ENCODE measurements at places on chromosomes 16 and 17.

DNA sequence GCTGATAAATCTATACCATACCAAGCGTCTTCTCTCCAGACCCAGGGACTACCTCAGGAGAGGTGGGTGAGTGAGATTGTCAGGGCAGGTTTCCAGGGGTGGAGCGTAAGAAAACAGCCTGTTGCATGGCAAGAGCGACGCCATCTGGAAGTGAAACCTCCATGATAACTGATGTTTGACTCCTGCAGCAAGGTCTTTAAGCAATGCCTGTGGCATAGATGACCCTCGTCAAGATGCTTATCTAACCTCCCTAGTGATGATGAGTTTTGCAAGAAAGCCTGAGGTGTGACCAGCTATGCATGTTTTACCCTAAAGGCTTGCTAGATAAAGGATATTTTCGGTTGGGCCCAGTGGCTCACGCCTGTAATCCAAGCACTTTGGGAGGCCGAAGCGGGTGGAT is 71.6 kb downstream of the GSG1L start:
- DNase-seq, result no peak

DNA sequence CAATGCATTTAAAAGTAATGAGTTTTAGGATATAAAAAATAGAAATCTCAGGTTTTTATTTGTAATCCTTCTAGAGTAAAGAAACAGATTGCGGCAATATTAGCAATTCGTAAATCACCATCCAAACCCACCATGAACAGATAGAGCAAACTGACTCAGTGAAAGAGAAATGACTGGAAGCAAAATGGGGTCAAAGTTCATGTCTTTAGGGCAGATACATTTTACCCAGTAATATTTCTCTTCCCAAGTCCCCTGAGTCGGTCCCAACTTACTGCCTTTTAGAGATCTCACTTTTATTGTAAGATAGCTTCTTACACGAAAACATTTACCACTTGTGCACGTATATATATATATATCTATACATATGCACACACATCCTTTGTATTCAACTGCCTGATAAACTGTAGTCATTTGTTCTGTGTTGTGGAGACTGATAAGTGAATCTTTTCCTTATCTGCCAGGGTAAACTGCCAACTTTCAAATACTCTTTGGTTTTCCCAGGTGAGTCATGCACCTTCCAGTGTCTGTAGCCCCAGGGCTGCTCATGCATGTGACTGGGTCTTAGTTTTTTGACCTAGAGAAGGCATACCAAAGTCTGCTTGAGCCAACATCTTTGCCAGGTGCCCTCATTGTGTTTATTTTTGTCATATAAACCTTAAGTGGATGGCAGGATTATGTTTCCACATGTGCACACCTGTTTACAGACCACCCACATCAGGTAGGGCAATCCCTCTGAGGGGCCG is 7.8 kb upstream of the IRF8 start:
- DNase-seq, result no peak

- no peak for DNase-seq
These were observed 22.9 kb downstream of the ACSF3 start for GRCh38 chr16:89116341-89117226.

DNA sequence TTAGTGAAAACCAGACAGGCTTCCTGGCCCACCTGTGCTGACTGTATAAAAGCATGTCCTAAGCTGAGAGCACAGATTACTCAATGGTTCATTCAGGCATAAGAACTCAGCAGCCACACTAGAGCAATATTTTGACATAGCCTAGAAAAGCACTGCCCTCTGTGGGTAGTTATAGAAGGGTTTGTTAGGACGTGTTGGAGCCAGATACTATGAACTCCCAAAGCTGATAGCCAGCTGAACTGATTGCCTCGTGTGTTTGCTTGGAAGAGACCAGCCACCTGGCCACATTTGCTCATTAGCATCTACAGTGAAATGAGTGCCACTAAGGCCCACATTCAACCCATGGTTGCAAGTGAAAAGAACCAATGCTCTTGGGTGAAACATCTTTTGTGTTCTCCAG is 30.8 kb upstream of the ABCA5 start:
- no peak for DNase-seq

GRCh38 chr17:35147375-35147905 is at the start of gene UNC45B:
TSS of gene UNC45B (plus strand) at chr17:35147817. CDS start at chr17:35148264, 447 bp downstream.
- no peak for DNase-seq

GRCh38 chr16:29808219-29808900 is 2.0 kb downstream of the MAZ start:
- no peak for DNase-seq

- no peak for DNase-seq
These were observed 22.4 kb downstream of the SOX9 start for GRCh38 chr17:72143245-72143644.

DNA sequence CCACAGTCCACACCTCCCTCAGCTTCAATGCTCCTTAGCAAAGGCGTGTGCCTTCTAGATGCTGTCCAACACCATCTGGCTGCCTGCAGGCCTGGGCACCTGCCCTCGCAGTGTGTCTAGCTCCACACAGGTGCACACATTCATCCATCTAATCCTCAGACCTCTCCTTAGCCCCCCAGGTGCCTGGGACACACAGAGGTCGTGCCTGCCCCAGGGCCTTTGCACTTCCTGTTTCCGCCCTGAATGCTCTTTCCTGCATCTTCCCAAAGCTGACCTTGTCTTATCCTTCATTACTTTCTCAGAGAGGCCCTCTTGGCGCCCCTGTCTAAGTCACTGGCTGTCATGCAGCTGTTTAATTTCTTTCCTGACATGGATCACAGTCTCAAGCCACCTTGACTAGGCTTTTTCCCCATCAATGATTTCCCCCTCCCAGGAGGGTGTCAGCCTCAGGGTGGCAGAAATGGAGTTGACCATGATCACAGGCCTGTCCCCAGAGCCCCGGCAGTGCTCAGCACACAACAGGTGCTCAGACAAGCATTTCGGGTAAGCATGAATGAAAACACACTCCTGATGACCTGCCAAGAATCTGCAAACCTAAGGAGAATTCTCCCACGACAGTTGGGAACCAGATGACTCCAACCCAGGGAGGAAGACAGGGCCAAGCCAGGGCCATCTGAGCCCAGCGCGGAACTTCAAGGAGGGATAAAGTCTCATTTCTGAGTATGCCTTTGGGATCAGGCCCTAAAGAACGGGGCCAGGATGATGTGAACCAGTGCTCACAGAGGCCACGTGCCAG is 76.3 kb downstream of the LITAF start:
- DNase-seq, result no peak

DNA sequence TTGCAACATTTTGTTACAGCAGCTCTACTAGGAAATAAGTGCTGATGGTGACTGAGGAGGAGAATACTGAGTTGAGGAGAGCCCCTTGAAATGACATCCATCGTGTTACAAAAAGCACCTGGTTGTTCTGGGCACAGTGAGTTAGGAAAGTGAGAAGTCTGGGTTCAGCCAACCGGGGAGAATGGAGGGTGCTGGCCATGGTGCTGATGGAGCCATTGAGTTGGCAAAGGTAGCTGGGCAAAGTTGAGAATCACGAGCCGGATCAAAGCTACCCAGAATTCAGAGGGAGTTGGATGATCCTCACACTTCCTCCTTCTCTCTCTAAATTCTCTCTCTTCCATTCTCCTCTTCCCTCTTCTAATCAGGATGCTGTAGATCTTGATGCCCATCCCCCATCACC is 35.0 kb upstream of the ASIC2 start:
- DNase-seq, result no peak

DNA sequence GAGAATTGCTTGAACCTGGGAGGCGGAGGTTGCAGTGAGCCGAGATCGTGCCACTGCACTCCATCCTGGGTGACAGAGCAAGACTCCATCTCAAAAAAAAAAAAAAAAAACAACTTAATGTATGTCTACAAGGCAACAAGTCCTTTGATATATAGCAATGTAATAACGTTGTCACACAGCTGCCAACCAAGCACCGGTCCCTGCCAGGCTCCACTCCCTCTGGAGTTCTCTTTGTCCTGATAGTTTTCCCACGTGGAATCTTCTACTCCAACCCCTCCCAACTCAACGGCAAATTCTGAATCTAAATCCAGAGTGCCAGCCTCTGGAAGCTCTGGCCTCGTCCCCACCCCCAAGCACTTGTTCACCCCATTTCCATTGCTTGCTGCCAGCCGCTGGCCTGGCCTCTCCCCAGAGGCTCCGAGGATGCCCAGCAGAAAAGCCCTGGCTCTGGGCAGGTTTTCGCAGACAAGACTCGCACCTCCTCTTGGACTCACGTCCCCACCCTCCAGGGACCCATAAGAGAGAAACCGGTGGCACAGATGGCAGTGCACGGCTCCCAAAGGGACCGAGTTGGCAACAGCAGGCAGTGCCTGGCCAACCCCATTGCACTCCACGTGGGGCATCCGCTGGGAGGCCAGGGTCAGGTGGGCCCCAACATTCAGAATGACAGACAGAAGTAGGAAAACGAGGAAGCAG is 15.9 kb upstream of the CBX2 start:
- no peak for DNase-seq

- peak; percentile 94 for DNase-seq
These were observed 54.1 kb upstream of the BCAR1 start for GRCh38 chr16:75305364-75306098.

GRCh38 chr16:8634991-8635736 is 13.7 kb downstream of the METTL22 start:
- no peak for DNase-seq

DNA sequence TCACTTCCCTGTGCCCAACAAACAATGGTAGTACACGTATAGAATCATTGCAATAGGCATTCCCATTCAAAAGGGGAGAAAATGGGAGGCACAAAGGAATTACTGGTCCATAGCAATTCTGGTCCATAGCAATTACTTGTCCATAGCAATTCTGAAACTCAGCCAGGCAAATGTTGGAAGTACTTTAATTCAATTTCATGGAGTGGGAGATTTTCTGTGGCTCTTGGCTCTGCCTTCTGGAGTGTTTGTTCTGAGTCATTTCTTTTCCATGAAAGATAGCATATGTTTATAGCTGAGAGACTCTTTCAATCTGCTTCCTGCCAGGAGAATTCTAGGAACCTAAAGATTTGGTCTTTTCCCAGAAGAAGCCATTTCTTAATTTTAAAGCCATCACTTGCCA is 182.8 kb upstream of the ELAC2 start:
- DNase-seq, result no peak

GRCh38 chr16:88597856-88598491 is 27.8 kb downstream of the ZC3H18 start:
- no peak for DNase-seq

GRCh38 chr16:89455178-89455577 is 35.2 kb downstream of the ANKRD11 start:
- no peak for DNase-seq

- no peak for DNase-seq
These were observed 24.4 kb downstream of the TBX4 start for GRCh38 chr17:61476476-61477203.

DNA sequence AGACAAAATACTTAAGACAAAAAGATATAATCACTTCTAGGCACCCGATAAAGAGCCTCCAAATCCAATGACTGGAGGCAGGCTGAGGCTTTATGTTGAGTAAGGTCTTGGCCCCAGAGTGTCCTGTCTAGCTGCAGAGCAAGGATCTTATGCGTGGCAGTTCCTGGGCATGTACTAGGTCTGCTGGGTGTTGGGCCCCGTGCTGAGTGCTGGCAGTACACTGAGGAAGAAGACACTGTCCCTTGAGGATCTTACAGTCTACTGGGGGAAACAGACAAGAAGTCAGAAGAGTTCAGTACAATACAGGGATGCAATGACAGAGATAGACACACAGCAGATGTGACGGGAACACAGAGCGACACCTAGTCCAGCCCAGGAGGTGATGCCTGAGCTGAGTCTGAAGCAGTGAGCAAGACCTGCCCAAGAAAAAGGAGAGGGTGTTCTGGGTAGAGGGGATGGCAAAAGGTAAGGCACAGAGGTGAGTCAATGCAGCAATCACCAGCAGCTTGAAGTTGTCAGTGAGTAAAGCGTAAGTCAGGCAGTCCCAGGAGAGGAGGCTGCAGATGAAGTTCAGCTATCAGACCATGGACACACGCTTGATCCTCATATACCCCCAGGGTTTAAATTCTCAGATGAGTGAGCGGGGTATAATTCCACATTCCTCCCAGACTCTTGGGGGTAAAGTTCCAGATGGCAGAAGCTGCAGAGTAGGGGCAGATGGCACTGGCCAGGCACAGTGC is 18.1 kb downstream of the MAP3K14 start:
- DNase-seq, result no peak

- DNase-seq, result no peak
These were observed 20.7 kb downstream of the MYBBP1A start for GRCh38 chr17:4534515-4534914.

GRCh38 chr17:17414341-17414805 is 62.4 kb upstream of the MED9 start:
- no peak for DNase-seq

GRCh38 chr16:68116256-68116867 is 31.2 kb downstream of the NFATC3 start:
- no peak for DNase-seq

DNA sequence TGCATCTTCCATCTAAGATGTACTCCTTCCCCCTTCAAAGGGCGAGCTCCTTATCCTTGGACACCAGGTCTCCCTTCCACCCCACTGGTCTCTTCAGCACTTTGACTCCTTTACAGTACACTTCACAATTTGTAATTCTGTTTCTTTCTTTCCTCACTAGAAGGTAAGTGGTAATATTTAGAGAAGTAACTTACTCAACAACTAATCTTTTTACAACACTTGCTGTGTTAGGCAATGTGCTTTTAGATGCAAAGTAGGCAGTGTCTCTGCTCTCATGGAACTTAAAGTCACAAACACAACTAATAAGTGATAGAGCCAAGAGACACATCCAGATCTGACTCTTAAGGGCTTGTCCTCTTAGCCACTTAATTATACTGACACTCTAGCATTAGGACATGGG is 6.4 kb downstream of the SIAH1 start:
- DNase-seq, result no peak

DNA sequence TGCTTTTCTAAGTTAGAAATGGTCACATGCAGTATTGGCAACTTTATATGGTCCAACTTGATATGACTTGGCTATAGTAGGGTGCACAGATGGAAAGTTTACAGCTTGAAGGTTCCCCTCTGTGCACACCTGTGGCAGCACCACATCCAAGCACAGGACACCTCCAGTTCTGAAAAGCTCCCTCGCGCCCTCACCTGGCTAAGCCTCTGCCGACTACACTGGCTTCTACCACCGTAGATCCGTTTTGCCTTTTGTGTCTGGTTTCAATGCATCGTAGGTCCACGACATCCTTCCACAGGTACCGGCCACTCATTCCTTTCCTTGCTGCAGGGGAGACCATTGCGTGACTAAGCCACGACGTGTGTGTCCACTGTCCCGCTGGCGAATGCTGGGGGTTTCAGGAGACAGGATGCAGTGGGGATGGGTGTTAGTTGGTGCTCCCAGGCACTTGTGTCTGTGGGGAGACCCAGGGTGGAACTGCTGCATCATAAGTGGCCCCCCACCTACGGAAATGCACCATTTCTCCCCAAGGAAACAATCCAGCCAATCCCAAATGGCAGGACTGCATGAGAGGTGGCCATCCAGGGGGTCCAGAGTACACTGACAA is 4.9 kb upstream of the RASD1 start:
- no peak for DNase-seq

- no peak for DNase-seq
These were observed 581 bp downstream of the PRKCA start for GRCh38 chr17:66302761-66303626.

- no peak for DNase-seq
These were observed 5.0 kb downstream of the CHMP6 start for GRCh38 chr17:80996422-80997305.

- no peak for DNase-seq
These were observed 19.0 kb upstream of the LHX1 start for GRCh38 chr17:36918211-36918691.

Measured in fibroblast of skin of left biceps (primary cell).